ENCODE measurements at places on chromosomes 5 and 9.

DNA sequence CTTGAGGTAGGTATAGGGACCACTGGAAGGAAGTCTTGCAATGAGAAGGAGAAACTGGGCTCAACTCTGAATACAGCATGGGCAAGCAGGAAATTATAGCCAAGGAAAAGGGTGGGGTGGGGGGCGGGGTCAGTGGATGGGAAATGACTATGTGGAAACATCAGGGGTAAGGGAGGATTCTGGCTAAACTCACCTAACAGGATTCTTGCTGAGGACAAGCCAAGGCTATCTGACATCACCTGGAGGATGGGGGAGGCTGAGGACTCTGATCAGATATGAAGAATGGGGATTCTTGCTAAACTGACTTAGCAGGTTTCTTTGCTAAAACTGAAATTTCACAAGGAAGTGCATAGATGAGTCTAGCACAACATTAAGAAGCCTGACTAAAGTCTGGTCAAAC, 40.8 kb downstream of the CTSL start:
- no peak for DNase-seq

- no peak for DNase-seq
Measured at GRCh38 chr5:154593071-154593470, 115.0 kb upstream of the HAND1 start.

GRCh38 chr9:121837113-121837961, 185.9 kb downstream of the DAB2IP start:
- no peak for DNase-seq

DNA sequence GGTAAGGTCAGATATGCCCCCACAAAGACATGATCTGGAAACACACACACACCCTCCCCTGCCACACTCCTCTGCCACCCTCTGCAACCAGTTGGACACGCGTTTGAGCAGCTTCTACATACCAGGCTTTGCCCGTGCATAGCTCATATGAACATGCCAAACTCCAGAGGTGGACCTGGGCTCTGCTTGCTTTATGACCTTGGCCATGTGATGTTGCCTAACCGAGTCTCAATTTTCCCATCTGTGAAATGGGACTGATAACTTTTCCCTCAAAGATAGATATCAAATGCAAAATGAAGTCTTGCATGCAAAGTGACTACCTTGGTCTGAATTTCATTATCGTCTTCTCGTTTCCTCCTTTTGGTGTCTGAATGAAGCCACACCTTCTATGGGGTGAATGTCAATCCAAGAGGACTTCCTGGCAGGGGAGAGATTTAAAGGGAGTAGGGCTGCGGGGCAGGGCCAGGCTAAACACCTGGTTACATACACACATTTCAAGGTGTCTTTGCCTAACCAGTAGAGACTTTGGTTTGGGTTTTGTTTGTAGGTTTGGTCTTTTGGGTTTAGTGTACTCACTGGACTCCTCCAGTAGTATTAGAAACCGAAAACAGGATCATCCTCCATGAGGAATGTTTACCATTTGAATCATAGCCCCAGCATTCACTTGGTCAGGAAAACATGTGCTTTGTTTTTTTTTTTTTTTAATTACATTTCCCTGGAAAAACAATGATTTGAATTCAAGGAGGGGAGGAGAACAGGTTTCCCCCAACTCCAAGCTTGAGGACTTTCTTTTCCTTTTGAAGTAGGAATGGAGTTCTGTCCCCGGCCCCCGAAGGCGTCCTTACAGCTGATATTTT, 63.2 kb downstream of the COL27A1 start:
- DNase-seq = no peak

GRCh38 chr5:61327760-61328753, 4.0 kb upstream of the ZSWIM6 start:
- no peak for DNase-seq

DNA sequence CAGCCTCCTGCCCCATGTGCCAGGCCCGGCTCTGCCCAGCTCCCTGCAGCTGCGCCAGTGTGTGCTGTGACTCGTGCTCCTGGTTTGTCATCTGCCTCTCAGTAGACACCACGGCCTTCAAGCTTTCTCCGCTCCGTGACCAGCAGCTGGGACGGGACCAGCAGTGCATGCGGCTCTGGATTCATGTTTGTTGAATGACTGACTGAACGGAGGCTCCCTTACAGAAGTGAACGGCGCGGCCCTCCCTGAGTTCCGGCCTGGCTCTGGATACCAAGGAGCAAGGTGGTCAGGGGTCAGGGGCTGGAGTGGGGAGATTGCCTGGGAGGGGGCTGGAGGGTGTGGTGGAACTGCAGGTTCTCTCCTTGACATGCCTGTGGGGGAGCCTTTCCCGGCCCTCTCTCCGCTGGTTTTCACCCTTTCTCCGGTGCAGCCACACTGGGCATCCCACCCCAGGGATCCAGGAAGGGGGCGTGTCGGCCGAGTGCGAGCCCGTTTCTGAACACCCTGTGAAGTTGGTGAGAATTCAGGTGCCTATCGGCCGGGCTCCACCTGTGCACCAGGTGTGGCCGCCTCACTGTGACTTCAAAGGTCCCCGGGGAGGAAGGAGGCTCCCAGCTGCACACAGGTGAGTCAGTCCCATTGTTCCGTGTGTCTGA, 11.1 kb upstream of the CEP72 start:
- no peak for DNase-seq

- no peak for DNase-seq
Measured at GRCh38 chr5:130112246-130112645, 208.0 kb downstream of the CHSY3 start.

DNA sequence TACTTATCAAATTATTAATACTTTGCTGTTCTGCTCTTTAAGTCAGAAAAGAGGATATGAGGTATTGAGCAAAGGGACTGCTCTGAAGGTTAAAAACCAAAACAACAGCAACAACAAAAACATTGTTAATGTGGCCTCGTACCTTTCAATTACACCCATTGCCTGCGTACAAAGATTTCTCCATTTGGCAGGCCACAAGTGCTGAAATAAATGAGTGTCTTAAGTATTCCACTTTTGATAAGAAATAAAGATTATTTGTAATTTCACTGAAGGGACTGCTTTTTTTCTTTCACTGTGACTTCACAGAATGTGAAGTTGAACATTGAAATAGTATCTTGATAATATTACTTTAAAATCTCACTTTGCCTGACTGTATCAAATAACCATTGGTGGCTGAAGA, 163.2 kb upstream of the MRPS30 start:
- no peak for DNase-seq

DNA sequence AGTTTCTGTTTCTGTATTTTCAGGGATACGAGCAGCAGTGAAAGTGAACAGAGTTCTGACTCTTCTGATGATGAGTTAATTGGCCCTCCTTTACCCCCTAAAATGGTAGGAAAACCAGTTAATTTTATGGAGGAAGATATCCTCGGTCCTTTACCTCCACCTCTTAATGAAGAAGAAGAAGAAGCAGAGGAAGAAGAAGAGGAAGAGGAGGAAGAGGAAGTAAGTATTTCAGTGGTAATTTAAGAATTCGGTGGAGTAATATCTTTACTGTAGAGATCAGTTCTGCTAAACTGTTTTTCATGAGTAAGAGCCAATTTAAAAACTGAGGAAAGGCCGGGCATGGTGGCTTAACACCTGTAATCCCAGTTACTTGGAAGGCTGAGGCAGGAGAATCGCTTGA, 17.2 kb downstream of the WDR70 start:
- DNase-seq = no peak

GRCh38 chr5:163968651-163969050, 463.2 kb downstream of the MAT2B start:
- no peak for DNase-seq

- DNase-seq = no peak
Measured at GRCh38 chr5:96220610-96221390, 212.2 kb downstream of the PCSK1 start.

DNA sequence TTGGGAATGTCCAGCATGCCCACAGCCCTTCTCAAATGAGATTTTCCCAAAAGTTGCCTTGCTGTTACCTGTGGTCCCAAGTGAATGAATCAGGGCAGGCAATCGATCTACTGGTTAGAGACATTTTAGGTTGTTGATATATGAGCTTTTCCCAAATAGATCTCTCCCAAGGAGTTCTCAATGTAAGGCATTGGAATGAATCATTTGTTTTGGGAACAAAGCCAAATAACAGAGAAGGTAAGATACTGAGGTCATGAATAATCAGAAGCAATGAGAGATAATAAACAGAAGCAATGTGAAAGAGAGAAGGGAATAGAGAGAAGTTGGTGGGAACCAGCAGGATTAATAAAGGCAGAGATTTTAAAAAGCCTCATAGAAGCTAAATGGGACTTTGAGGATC, 93.6 kb upstream of the FER start:
- DNase-seq = no peak

GRCh38 chr5:140553657-140554056, 3.6 kb downstream of the SRA1 start:
- DNase-seq = no peak

DNA sequence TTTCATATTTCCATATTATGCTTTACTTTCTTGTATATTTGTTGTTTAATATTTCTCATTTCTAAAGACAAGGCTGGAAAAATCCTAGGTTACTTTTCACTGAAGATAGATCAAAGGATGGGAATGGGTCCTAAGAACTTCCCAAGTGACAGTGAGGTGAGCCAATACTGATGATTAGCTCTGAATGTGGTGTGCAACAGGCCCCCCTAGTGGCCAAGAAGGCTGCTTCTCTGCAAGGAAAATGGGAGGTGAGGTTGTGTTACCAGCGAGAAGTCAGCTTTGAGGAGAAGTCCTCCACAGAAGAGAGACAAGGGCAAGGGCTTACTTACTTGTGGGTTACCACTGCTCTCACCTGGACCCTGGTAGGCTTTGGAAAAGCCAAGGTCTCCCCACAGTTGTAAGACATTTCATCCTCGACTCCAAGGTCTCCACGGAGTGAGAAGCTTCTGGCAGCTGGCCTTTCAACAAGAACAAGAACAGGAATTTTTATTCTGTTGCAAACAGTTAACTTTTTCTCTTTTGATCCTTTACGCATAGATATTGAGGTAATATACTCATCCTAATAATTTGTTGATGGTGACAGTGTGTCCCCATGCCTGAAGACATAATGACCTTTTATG, 69.9 kb downstream of the MAMDC2 start:
- peak; percentile 17 for DNase-seq
